ENCODE measurements at places on chromosomes 2 and 18.

DNA sequence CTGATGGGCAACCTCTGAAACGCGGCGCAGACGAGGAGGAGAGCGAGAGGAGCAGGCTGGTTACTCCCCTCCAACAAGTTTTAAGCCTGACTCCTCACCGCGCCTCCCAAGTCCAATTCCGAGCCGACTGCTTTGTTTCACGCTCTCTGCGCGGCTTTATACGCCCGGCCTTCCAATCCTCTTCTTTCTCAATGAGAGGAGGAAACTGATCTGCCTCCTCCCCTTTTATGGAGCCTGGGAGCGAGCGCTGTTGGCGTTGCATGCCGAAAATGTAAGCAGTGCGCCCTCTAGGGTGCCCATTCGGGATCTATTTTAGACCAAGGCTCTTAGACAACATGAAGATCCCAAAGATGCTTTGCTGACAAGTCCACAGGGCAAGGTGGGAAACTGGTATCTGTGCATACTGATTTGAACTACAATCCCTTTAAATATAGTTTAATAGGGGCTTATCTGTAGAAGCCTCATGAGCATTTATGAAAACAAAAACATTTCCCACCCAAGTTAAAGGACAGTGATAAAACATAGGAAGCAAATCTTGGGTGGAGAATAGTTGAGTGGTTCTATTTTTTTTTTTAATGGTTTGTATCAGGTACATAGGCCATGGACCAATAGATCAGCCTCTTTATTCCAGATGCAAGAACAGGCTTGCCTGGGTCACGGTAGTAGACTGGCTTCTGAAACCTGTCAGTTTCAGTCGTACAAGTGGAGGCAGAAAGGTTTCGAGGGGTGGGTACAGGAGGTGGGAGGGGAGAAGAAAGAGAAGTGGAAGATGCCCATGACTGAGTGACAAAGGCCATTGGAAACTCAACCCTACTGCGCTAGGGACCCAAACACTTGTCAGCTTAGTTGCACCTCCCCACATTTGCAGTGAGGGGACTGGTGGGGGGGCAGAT lies at the start of gene RND3:
Gene RND3, minus strand, starts transcription at position 131 of the 893 bp plus-strand sequence. CDS start 250 bp downstream, outside the sequence.
- DNase-seq, result no peak

- DNase-seq, result no peak
Observed at GRCh38 chr2:57204364-57204763, 842.2 kb upstream of the VRK2 start.

DNA sequence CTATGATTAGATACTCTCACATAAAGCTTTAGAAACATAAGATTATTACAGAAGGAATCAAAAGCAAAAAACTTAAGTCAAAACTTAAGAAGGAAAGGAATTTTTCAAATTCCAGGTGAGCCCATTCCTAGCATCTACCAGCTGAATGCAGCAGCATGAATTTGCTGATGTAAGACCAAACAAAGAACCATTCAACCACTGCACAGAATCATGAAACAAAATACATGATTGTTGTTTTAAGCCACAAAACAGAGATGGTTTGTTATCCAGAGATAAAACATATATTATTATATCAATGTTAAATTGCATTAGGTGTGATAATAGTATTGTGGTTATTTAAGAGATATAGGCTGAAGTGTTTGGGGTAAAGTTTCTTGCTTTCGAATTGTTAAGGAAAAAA lies 29.0 kb downstream of the PIGN start:
- no peak for DNase-seq

DNA sequence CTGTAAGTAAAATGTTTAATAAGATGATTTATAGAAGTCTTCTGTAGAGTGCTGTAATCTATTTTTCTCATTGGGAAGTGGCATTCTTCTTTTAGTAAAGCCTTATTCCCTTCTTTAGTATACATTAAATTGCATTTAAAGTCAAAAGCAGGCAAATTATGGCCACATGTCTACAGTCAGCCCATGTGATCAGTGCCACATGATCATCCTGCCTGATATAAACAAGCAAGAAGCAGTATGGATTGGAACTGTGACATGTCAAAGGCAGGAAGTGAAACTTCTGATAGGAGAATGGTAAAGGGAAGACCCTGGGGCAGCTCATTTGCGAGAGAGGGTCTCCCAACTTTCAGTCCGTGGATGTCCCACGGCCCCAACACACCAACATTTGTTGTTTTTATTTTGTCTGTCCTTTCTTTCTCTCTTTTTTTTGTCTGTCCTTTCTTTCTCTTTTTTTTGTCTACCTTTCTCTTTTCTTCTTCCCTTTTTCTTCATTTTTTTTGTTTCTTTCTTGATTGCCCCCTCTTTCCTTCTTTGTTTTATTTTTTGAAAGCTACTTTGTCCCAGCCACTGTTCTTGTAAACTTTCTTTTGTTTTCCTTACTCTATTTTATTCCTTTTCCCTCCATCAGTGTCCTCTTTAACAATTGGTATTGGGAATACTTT lies 154.9 kb downstream of the DTNA start:
- no peak for DNase-seq

DNA sequence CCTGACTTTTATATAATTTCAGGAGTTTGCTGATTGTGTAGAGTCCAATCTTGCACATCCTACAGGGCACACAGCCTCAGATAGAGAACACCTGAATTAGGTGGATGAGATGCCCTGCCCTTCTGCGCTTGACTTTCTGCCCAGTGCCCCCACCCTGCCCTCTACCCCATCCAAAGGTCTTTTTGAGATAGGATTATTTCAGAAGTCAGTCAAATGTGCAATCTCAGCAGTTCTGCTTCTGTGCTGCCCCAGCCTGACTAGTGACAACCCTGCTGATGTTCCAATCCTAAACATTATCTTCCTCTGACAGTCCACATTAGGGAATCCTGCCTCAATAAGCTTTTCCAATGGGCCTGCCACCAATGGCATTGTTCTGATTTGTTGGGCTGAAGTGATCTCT lies 411.5 kb downstream of the TGIF1 start:
- no peak for DNase-seq

- no peak for DNase-seq
Observed at GRCh38 chr2:124032799-124033198, 7.7 kb downstream of the CNTNAP5 start.

DNA sequence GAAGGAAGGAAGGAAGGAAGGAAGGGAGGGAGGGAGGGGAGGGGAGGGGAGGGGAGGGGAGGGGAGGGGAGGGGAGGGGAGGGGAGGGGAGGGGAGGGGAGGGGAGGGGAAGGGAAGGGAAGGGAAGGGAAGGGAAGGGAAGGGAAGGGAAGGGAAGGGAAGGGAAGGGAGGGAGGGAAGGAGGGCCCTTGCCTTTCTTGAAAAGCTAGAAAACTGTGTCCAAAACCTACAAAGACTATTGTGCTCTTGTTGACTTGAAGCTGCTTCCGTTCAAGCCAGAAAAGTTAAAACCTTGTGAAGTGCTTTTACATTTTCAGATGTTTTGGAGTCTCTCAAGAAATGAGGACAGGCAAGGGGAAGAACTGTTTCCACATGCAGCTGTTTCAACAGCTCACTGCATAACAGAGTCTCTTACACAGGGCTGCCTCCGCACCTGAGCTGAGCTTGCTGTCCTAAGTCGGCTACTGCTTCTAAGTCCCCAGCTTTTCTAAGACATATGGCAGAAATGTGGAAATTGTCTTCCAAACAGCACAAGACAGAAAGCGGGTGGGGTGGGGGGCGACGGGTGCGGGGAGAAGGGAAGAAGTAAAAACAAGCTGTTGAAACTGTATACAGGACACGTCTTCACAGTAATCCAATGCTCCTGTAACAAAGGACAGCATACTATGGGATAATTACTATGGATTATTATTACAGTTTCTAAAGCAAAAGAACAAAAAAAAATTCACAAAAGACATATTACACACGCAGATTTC lies 46.1 kb downstream of the BCL11A start:
- DNase-seq, result no peak

DNA sequence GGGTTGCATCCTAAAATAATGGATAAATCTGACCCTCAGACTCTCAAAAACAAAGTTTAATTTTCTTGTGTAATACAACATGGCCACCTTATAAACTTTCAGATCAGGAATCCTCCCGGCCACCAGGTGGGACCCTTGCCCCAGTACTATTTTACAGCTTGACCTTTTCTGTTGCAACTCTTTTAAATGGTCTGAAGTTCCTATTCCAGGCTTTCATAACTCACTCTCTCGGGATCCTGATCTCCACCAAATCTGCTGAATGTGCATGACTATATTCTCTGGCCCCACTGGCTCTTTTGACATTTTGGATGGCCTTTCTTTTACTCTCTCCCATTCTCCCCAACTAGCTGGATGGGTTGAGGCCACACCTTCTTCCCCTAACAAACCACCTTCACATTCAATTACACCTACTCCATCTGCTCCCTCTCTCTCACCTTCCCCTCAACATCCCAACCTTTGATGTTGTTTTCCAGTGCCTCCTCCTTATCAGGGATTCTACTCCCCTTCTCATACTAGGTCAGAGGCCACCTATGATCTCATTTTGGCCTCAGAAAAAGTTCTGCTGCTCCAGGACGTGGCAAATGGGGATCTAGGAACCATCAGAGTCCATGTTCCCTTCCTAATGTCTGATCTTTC lies 70.8 kb downstream of the SESTD1 start:
- no peak for DNase-seq

- no peak for DNase-seq
Observed at GRCh38 chr2:43218155-43218701, 8.2 kb downstream of the ZFP36L2 start.

DNA sequence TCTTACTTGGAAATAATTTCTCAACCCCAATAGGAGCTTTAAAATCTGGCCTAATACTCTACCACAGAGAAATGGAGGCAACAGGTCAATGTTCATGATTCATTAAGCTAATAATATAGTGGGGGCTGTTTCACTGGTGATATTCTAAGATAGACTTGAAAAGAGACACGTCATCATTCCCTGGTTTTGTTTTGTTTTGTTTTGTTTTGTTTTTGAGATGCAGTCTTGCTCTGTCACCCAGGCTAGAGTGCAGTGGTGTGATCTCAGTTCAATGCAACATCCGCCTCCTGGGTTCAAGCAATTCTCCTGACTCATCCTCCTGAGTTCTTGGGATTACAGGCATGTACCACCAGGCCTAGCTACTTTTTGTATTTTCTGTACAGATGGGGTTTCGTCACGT lies 37.5 kb upstream of the SOS1 start:
- no peak for DNase-seq

DNA sequence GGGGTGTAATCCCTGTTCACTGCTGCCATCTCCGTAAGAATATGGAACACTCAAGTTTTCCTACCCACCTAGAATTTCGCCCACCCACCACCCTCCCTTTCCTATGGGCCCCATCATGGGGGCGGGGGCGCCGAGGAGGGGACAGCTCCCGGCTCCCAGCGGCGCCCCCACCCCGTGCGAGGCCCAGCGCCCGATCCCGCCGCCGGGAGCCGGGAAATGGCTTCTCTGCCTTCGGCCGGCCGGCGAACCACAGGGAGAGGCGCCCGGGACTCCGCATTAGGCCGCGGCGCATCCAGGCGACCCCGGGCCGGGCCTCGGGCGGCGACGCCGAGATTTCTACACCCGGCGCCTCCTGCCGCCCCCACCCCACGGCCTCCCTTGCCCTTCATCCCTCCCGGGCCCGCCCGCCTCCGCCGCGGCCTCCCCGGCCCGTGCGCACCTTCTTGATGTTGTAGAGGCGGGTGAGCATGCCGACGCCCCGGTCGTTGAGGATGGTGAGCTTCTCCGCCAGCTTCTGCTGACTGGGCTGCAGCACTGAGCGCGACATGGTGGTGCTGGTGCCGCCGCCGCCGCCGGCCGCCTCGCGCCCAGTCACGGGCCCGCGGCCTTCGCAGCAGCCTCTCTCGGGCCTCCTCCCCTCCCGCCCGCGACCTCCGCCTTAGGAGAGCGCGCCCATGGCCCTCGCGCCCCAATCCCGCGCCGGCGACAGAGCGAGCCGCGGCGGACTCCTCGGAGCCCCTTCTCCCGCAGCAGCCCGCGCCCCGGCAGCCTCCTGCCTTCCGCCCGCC lies 510 bp downstream of the NCKAP1 start:
- DNase-seq, result peak; percentile 68

- DNase-seq, result no peak
Observed at GRCh38 chr18:21105936-21106335, 5.7 kb downstream of the ROCK1 start.

DNA sequence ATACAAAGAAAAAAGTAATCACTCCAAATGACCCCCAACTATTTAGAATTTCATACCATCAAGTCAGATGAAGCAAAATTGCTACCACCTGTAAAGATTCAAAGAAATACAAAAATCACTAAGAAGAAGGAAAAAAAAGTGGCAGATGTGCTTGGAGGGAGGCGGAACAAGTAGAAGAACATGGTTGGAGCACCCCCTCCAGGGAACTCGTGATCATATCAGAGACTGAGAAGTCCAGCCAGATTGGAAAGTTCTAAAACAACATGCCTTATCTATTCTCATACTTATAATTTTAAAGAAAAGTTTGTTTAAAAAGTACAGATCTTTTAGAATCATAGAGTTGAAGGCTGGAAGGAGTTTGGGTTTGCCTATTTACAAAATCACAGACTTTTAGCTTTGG lies 113.4 kb upstream of the CYP26B1 start:
- DNase-seq, result no peak

DNA sequence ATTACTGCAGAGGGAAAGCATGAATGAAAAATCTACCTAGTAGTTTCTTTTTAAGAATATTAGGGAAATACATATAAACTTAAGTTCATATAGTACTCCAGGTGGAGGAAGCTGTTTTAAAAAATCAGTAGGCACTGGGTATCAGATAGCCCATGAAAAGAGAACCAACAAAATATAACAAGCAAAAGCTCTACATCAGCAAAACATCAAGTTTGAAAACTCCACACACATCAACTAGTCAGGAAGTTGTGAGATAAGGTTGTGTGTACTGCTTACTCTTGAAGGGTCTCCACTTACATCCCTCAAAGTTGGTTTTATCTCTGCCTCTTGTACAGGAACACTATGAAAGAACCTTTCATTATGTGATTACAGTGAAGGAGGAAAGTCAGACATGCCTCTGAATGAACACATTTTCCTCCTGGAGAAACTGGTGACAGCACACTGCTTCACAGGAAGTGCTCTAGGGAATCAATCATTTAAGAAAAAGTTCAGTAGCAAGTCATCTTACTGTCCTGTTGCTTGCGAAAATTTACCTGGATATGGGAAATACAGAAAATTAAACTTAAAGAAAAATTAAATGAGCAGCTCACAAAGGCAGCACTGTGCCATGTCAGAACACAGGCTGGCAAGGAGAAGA lies 57.7 kb downstream of the THADA start:
- no peak for DNase-seq

All from cortex of kidney (tissue), 1 donor.